ENCODE measurements at places on chromosomes 1 and 21. TPM values are rescaled to one million over a fixed set of nuclear protein-coding genes. Genes with fewer than 3 reads are reported as not detected.

- DNase-seq, result no peak
These were observed 134.7 kb upstream of the ETV3 start for GRCh38 chr1:157272729-157273524.

COL16A1 gene
- 188 TPM for total RNA-seq

DNA sequence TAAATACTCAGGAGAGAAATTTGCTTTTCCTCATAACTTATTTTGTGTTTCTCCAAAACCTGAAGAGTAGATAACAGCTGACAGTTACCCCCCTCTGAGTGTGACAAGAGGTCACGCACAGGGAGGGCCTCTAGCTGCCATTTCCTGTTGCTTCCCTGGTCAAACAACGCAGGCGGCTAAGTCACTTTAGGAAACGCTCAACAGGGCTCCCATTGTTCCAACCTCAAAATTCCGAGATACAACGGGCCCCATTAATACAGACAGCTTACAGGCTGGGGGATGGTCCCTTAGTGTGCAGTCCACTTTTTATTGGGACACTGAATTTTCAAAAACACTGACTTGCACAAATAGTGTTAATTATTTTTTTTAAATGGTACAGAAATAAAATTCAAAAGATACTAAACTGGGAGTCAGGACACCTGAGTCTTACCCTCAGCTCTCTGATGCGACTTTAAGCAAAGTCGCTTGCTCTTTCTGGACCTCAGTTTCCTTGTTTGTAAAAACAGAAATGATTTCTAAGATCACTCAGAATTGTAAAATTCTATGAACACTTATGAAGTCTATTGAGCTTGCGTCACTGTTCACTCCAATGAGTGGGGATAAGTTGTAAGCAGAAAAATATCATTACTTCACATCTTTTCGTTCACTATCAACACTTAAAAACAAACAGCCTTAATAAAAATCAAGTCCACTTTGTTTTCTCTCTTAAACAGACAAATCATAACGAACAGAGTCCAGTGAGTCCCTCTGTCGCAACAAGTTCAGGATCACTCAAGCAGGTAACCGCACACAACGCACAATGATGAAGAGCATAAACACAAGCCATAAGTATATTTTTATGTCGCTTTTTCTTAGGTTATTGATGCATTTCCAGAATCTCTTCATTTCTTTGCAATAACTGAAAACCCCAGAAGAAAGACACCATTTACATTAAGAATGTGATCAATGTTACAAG is 13.5 kb downstream of the LZIC start:
- DNase-seq, result no peak

DNA sequence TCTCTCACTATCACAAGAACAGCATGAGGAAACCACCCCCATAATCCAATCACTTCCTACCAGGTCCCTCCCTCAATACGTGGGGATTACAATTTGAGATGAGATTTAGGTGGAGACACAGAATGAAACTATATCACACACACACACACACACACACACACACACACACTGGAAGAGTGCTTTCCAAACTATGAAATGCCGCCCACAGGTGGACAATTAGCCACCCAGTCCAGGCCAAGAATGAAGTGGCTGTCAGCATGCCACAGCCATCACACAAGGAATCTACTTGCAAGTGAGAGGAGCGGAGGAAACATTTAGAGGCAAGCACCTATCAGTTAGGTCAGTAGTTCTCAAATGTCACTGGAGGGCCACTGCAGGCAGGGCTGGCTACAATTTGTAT is 105.4 kb upstream of the HOOK1 start:
- no peak for DNase-seq

GRCh38 chr1:16969057-16969611 is 11.3 kb downstream of the MFAP2 start:
- DNase-seq, result no peak

DNA sequence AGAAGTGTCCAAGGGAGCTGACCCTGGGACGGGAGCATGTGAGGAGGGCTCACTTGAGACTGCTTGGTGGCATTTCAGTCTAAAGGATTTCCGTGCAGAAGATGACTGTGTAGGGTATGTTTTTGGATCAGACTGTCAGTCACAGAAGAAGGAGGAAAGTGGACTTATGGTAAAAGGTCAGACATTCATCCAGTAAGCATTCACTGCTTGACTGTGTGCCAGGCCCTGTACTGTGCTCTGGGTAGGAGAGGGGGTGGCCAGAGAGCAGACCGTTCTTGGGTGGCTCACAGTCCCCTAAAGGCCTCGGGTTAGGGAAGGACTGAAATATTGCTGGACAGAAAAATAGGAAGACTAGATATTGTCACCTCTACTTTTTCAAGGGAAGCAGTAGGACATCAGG is 2.1 kb upstream of the SERINC2 start:
- no peak for DNase-seq

RNU5D-1 gene
- not detected for total RNA-seq

DNA sequence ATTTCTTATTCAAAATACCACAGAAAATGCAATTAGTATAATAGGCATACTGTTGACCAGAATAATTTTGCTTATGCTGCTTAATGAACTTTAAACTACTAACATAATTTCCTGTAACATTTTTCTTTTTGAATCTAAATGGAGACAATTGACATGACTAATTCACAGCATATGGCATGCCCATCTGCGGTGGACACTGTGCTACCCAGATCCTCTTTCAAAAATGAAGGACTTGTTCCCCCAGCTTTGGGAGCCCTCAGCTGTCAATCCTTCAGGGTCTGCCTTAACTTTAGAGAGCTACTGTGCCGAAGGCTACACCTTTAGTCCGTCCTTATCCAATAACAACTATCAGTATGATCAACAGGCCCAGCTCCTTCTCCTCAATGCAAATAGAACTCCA is 789.0 kb downstream of the PLA2G4A start:
- no peak for DNase-seq

DNA sequence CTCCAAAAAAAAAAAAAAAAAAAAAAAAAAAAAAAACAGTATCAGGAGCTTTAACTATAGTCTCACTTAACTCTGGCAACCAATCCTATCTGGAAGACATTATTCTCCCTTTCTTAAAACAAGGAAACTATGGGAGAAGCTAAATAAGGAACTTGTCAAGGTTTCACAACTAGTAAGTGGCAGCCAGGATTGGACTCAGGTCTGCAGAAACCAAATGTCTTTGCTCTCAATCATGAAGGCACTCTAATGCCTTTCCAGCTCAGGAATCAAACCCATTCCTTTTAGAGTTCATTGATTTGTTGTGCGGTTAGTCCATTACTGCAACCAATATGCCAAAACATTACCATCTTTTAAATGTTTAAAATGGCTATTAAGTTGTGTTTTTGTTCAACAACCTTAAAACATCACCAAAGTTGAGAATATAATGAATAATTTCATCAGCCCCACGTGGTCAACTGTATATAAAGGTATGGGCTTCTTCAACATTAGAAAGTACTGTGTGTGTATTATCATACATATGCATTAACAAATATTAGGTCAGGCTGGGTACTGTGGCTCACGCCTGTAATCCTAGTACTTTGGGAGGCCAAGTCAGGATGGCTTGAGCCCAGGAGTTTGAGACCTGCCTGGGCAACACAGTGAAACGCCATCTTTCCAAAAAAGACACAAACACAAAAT is 1.5 kb downstream of the EPRS1 start:
- DNase-seq, result no peak

DNA sequence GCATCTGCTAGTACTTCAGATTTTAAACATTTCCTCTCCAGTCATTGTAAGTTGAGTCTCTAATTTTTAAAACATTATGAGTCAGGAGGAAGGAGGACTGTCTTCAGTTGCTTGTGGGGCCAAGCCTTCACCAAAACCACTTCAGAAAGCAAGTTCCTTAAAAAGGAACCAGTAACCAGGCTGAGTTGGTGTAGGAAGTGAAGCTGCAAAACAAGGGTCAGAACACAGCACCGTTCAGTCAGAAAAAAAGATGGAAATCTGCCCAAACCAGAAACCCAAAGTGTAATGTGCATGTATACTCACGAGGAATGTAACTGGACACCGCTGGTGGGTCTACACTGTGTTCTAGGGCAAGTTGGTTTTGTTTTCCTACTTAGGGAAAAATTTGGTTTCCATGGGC is 402.1 kb downstream of the SETD4 start:
- DNase-seq, result no peak

DNA sequence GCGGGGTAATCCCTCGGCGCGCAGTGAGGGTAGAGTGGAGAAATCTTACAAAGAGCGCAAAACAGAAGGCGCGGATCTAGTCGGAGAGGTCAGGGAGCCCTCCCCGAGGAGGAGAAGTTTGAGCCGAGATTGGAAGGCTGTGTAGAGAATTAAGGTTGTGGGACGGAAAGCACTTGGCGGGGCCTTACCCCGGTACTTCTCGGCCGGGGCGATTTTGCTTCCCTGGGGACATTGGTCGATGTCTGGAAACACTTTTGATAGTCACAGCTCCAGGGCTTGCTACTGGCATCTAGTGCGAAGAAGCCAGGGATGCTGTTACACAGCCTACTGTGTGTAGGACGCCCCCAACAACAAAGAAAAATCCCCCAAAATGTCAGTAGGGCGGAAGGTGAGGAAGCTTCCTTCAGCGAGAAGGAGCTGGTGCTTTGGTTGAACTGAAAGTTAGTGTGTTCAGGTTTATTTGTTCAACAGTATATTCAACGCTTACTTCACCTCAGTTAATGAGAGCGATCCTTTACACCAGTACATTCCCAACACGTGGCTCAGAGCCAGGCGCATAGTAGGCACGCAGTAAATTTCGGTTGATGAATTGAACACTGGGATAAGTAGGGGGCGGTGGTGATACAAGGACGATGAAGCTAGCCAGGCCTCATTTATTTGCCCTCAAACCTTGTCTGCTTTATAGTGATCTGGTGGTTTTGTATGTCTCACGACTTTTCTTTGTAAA is 807 bp downstream of the CEP85 start:
- no peak for DNase-seq
